ENCODE measurements at places on chromosomes 1 and 21. TPM values are rescaled to one million over a fixed set of nuclear protein-coding genes. Genes with fewer than 3 reads are reported as not detected.

GRCh38 chr1:10637834-10638558, 158.4 kb downstream of the CASZ1 start:
- no peak for DNase-seq

DNA sequence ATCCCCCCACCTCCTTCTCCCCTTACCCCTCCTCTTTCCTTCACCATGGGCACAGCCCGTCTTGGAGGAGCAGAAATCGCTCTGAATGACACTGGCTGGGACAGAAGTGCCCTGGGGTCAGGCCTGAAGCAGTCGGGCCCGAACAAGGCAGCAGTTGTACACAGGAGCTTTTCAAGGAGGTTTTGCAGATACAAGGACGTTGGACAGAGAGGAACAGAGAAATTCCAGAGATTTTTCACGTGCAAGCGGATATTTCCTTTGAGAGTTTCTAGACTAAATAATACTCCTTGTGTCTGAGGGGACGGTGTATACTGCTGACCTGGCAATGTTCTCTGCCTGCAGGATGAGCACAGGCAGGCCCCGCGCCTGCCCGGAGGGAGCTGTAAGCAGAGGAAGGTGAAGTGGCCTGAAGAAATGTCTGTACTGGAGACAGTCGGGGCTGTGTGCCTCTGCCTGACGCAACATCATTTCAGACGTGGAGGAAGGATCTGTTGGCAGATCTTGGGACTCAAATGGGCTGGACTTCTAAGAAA, 95.3 kb upstream of the SLC25A33 start:
- no peak for DNase-seq

DNA sequence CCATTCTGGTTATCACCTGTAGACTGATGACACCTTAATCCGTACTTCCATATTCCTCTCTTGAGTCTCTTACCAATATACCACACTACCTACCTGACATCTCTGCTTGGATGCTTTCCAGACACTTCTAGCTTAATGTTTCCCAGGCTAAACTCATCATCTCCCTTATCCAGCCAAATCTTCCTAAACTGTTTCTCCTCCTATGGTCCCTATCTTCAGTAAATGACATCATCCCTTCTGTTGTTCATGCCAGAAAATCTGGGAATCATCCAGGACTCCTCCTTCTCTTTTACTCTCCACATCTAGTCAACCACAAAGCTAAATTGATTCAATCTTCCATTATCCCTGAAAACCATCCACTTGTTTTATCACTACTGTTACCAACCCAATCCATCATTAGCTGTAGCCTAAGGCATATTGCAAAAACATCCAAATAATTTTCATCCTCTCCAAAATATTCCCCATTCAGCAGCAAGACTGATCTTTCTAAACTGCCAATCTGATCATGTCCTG, 464.1 kb upstream of the BEND5 start:
- no peak for DNase-seq

DNA sequence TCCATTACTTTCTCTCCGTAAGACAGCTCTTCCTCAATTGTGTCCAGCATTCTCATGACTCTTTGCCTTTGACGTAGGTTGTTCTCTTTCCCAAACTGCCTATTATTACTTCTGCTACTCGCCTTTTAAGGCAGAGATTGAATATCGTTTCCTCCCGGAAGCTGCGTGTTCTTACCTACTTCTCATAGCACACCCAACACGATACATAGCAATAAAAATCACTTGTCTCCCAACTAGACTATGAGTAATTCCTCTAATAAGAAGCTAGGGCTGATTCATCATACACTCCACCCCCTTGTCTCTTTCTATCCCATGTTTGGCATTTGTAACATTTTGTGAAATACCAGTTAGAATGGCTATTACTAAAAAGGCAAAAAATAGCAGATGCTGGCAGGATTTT, 55.8 kb upstream of the SGIP1 start:
- DNase-seq, result no peak

GRCh38 chr21:45010096-45010495, 64.3 kb upstream of the ADARB1 start:
- no peak for DNase-seq

- DNase-seq, result no peak
Observed at GRCh38 chr1:32725615-32725982, 23.0 kb upstream of the SYNC start.

DNA sequence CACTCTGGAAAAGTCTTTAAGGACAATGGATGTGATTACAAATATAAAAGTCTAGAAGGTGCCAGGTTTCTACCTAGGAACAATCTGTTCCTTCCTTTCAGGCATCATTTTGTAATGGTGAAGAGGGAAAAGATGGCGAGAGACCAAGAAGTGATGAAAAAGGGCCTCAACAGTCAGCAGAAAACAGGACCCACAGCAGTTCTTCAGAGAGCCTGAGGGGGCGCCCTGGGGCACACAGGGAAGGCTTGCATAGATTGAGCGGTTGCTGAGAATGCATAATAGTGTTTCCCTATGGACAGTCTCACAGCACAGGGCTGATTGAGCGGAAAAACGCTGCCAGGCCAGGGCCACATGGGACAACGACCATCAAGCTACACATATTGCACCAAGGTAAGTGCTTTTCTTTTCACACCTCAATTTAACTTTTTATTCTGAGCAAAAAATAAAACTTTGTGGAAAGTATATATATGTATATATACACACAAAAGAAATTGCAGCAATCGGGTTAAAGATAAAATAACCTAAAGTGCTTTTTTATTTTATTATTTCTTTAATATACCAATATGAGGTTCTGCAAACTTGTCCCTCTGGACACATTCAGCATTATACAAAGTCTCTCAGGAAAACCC, 3.1 kb upstream of the YRDC start:
- DNase-seq, result no peak

- no peak for DNase-seq
Observed at GRCh38 chr1:233664253-233664652, 50.3 kb downstream of the KCNK1 start.

Gene EFNA3
- 7.6 TPM for total RNA-seq

Gene LCE3E
- total RNA-seq, result not detected

Gene SIK1
- 0.47 TPM for total RNA-seq

Gene HAO2
- not detected for total RNA-seq

Gene OR2T2
- total RNA-seq, result not detected

Gene NID1
- 17.6 TPM for total RNA-seq

Gene TNFRSF14
- total RNA-seq, result 2.0 TPM

Gene CCDC30
- total RNA-seq, result 15.4 TPM

Data from occipital lobe (tissue), 3 donors.